ENCODE measurements at places on chromosomes 2 and 18.

- DNase-seq: no peak
Measured at GRCh38 chr2:235606004-235606715, 112.3 kb downstream of the AGAP1 start.

GRCh38 chr2:42010743-42011298 is 37.0 kb upstream of the PKDCC start:
- no peak for DNase-seq

GRCh38 chr2:196293751-196294515 is 122.6 kb upstream of the STK17B start:
- no peak for DNase-seq

GRCh38 chr2:205776720-205777119 is 94.4 kb downstream of the NRP2 start:
- no peak for DNase-seq

- no peak for DNase-seq
Measured at GRCh38 chr18:5309888-5310470, 14.5 kb upstream of the ZBTB14 start.

GRCh38 chr2:161146209-161146775 is 13.9 kb upstream of the TANK start:
- no peak for DNase-seq

DNA sequence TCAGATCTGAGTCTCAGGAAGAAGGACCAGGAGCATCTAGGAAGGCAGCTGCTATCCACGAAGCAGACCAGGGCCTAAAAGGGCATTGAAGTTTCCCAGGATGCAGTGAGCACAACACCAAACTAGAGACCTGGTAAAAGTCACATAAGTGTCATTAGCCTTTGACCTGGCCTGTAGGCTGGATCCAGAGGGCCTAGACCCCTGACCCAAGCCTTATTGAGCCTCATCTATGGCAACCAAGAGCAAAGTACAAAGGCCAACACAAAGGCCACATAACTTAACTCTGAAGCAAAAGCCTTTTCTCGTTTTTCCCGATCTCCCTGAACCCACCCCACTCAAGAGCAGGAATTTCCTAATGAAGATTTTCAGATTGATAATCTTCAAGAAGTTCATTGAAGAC is 127.3 kb upstream of the SRD5A2 start:
- DNase-seq: no peak

- DNase-seq: no peak
Measured at GRCh38 chr2:195313962-195314361, 343.1 kb upstream of the SLC39A10 start.

- DNase-seq: no peak
Measured at GRCh38 chr2:119429225-119429981, 2.3 kb upstream of the TMEM37 start.
